ENCODE measurements at places on chromosomes 11 and 22. TPM values are rescaled to one million over a fixed set of nuclear protein-coding genes. Genes with fewer than 3 reads are reported as not detected.

DNA sequence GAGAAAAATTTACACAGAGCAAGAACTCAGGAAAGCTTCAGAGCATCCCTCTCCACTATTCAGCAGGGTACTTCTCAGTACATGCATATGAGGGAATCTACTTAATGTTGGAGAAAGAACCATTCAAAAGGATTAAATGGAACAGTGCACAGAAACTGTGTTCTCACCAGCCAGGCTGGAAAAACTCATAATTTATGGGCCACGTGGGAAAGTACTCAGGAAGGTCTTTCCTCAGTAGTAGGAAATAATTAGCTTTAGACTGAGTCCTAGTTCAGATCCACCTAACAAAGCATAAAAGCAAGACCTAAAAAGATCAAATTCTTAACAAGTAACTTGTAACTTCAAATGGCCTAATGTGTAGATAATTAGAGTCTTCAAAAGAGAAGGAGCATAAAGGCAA lies 134.0 kb downstream of the FAM76B start:
- DNase-seq = no peak
- no peaks in the 10 kb centered on the region for H3K27me3 ChIP-seq
- no peak overlapping the region for H3K4me3 ChIP-seq
- H3K27ac ChIP-seq = no peak overlapping the region

DNA sequence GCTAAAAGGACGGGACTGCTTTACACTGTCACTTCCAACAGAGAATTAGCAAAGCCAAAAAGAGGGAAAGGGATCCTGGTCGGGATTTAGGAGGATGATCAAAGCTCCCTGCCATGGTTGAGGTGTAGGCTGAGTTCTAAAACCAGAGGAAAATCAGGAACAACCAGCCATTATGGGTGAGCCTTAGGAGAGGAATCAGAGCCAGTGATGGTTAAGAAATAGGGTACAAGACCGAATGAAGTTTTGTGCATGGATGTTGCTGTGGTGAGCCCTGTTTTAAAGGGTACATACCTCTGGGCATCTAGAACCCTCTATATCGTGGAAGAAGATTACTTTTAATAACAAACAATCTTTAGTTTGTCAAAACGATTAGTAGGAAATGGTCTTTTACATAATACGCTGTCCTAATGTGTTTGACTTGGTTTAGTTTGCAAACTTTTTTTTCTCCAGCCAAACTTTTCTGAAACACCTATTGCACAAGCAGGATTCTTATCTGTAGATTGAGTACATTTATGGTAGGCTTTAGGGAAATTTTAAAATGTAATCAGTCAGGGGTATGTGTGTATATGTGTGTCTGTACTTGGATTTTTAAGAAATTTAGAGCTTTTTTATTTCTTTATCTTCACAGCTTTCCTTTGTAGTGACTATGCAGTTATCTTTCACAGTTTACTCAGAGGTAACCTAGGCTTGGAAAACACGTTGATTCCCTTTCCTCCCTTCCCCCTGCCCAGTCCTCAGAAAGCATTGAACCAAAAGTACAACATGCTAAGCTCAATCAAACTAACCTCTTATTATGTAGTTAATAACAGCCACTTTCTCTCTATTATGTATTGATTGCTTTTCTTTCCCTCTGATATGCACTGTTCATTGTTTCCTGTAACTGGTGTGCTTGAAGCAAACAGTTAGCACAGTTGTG lies 26.8 kb downstream of the TRIM44 start:
- no peak overlapping the region for H3K27ac ChIP-seq
- H3K27me3 ChIP-seq = no peaks in the 10 kb centered on the region
- DNase-seq = no peak
- H3K4me3 ChIP-seq = no peak overlapping the region
- peaks cover 33% of the 10 kb centered on the region for H3K36me3 ChIP-seq

DNA sequence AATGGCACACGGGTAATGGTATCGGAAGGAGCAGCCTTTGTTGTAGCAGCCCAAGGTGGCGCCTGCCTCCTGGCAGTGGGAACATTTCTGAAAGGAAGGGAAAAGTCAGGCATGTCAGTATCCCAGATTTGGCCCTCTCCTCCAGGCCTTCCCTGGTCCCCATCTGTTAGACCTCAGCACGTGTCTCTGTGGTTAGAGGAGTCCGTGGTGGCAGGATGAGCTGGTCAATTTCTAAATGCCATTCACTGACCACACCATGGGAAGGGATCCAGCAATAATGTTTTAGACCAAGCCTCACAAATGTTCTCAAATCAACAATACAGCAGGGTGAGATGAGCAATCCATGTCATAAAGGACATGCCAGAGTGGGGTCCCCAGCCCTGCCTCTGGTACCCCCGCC lies 49.0 kb upstream of the CYP2D6 start:
- peaks cover 4% of the 10 kb centered on the region for H3K36me3 ChIP-seq
- no peak overlapping the region for H3K4me3 ChIP-seq
- DNase-seq = no peak
- peak overlapping the region; percentile 58 for H3K27ac ChIP-seq

GRCh38 chr22:32699001-32699582 lies 102.4 kb upstream of the TIMP3 start:
- peak overlapping the region; percentile 53 for H3K27ac ChIP-seq
- no peak for DNase-seq
- H3K27me3 ChIP-seq = no peaks in the 10 kb centered on the region
- peaks cover 17% of the 10 kb centered on the region for H3K4me1 ChIP-seq

GRCh38 chr11:87634331-87634730 lies 540.9 kb downstream of the RAB38 start:
- H3K27ac ChIP-seq = no peak overlapping the region
- H3K27me3 ChIP-seq = no peaks in the 10 kb centered on the region
- DNase-seq = no peak
- no peak overlapping the region for H3K4me3 ChIP-seq

MUC5AC gene
- under 0.01 TPM for total RNA-seq

NXPE2 gene
- 0.40 TPM for total RNA-seq

DNA sequence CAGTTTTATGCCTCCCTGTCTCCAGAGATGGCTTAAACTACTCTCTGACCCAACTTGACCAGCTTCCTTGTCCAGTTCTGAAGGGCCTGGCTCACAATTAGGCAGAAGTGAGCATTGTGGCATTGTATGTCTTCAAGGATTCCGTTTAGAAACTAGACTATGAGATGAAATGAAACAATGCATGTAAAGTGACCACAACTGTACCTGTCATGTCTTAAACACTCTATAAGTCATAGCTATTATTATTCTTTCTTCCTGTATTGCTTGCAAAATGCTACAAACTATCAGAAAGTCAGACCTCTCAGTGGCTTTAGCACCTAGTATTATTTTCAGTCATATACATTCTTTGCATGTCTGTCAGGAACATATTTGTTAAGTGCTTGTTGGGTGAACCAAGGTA lies 127.9 kb upstream of the MTMR2 start:
- no peak overlapping the region for H3K27ac ChIP-seq
- DNase-seq = no peak
- H3K4me3 ChIP-seq = no peak overlapping the region

BRSK2 gene
- 3.3 TPM for total RNA-seq

- no peak overlapping the region for H3K27ac ChIP-seq
- no peak for DNase-seq
- H3K27me3 ChIP-seq = no peaks in the 10 kb centered on the region
- no peaks in the 10 kb centered on the region for H3K4me1 ChIP-seq
Observed at GRCh38 chr11:115166820-115167219, 337.4 kb downstream of the CADM1 start.

OR2AG1 gene
- total RNA-seq = not detected

- no peak for DNase-seq
- no peak overlapping the region for H3K27ac ChIP-seq
- H3K36me3 ChIP-seq = no peaks in the 10 kb centered on the region
- no peak overlapping the region for H3K4me3 ChIP-seq
- H3K27me3 ChIP-seq = no peaks in the 10 kb centered on the region
Observed at GRCh38 chr11:83403691-83404389, 117.7 kb upstream of the CCDC90B start.

DNA sequence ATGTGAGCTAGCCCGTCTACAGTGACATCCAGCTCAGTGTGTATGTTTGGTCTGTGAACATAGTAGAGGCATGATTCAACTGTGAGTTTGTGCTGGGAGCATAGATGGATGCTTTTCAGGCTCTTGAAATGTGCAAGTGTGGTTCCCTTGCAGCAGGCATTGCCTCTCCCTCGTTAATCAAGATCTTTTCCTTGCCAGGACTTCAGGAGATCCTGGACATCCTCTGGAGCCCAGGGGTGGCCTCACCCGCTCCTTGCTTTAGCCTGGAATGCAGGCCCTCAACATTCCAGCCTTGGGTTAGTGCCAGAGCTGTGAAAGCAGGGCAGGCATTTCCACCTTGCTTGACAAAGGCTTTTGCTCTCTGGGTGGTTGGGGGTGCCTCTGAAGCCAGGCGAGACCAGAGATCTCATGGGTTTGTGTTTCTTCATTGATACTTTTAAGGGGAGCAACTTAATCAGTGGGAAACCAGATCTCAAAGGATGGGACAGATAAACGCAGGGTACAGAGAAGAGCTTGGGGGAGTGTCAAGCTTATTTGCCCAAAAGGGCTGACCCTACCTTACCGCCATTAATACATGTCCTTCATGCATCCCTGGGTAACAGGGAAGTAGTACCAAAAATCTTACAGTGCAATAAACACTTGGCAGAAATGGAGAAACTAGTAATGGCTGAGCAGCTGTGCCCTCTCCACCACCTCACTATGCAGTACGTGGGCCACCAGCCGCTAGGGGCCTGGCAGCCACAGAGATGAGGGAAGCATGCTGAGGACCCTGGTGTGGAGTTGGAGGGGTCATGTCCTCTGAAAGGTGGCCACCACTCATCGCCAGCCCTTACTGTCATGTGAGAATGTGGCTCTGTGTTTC lies 72.1 kb downstream of the PTPRJ start:
- H3K27me3 ChIP-seq = no peaks in the 10 kb centered on the region
- peaks cover 13% of the 10 kb centered on the region for H3K4me1 ChIP-seq
- no peak overlapping the region for H3K4me3 ChIP-seq
- DNase-seq = no peak
- no peaks in the 10 kb centered on the region for H3K36me3 ChIP-seq

- H3K4me3 ChIP-seq = no peak overlapping the region
- DNase-seq = no peak
- no peaks in the 10 kb centered on the region for H3K4me1 ChIP-seq
- H3K27me3 ChIP-seq = no peaks in the 10 kb centered on the region
- peaks cover 24% of the 10 kb centered on the region for H3K36me3 ChIP-seq
- no peak overlapping the region for H3K27ac ChIP-seq
Observed at GRCh38 chr11:72759468-72759985, 7.3 kb upstream of the ARAP1 start.

DNA sequence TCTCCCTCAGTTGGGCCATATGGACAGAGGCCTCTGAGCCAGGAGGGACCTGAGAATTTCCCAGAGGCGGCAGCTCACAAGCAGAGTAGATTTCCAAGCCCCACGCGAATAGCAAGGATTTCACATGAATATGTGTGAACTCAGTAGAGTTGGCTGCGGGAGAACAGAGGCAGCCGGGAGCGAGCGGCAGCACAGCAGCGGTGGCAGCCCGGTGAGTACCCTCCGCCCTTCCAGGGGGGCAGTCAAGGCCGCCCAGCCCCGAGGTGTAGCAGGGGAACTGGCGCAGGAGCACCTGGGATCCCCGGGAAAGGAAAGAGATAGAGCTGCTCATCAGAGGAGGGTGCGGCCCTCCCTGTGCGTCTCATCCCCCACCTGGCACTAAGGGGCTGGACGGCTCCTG lies 8.4 kb upstream of the MS4A15 start:
- no peak overlapping the region for H3K4me3 ChIP-seq
- peaks cover 26% of the 10 kb centered on the region for H3K27me3 ChIP-seq
- no peaks in the 10 kb centered on the region for H3K36me3 ChIP-seq
- DNase-seq = no peak
- H3K4me1 ChIP-seq = no peaks in the 10 kb centered on the region
- H3K27ac ChIP-seq = no peak overlapping the region

- H3K27ac ChIP-seq = no peak overlapping the region
- H3K36me3 ChIP-seq = peaks cover 56% of the 10 kb centered on the region
- no peak overlapping the region for H3K4me3 ChIP-seq
- no peaks in the 10 kb centered on the region for H3K27me3 ChIP-seq
Observed at GRCh38 chr11:119044708-119045107, 12.3 kb downstream of the HYOU1 start.

DNA sequence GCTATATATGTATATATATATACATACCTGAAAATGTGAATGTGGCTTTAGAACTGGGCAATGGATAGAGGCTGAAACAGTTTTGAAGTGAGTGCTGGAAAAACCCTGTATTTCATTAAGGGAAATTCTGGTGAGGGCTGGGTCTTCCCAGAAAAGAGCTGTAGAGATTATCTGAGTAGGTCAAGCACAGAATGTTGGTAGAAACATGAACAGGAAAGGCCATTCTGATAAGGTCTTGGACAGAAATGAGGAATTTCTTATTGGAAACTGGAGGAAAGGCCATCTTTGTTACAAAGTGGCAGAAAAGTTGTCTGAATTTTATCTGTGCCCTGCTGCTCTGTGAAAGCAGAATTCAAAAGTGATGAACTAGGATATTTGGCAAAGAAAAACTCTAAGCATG lies 25.4 kb downstream of the RTL6 start:
- no peaks in the 10 kb centered on the region for H3K27me3 ChIP-seq
- H3K36me3 ChIP-seq = no peaks in the 10 kb centered on the region
- H3K27ac ChIP-seq = no peak overlapping the region
- no peaks in the 10 kb centered on the region for H3K4me1 ChIP-seq
- DNase-seq = no peak
- H3K4me3 ChIP-seq = no peak overlapping the region

DNA sequence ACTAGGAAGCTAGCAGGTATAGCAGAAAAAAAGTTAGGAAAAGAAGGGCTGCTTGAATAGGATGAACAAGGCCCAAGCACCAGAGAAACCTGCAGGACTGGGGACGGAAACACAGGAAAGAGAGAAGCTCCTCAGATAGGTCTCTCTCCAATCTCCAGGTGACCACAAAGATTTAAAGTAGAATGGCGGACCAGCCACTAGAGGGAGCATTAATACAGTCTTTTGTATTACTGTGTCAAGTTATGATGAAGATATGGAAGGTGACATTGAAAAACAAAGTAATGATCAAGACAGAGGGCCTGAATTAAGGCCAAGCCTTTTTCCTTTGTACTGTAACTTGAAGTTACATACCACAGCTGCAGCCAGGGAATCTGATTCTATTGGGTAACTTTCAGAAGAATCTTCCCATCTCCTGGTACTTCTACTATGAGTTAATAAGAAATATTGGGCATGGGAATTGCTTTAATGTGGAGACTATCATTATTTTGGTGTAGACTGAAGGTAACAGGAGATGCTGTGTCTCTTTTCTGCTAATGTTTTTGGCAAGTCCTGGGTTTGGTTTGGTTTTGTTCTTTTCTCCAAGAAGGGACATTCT lies 33.8 kb downstream of the OR2AG2 start:
- no peak overlapping the region for H3K4me3 ChIP-seq
- no peaks in the 10 kb centered on the region for H3K36me3 ChIP-seq
- H3K27me3 ChIP-seq = no peaks in the 10 kb centered on the region
- DNase-seq = no peak
- H3K27ac ChIP-seq = no peak overlapping the region

Measured in esophagus muscularis mucosa (tissue), 4 donors.